Central memory CD8-positive, alpha-beta T cell (primary cell): ENCODE measurements at places on chromosomes 5 and 9.
A peak's percentile ranks its signal among the peaks of the same experiment; 100 is the strongest.

DNA sequence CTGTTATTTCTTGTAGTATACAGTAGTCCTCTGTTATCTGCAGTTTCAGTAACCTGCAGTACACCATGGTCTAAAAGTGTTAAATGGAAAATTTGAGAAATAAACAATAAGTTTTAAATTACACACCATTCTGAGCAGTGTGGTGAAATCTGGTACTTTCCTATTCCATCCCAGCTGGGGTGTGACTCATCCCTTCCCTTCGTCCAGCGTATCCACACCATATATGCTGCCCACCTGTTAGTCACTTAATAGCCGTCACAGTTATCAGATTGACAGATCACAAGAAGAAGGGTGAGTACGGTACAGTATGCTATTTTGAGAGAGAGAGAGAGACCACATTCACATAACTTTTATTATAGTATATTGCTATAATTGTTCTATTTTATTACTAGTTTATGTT is 28.9 kb downstream of the FAM151B start:
- H3K36me3 ChIP-seq = peaks cover 1% of the 10 kb centered on the region
- H3K27ac ChIP-seq = no peak overlapping the region
- no peak overlapping the region for H3K4me3 ChIP-seq
- H3K27me3 ChIP-seq = peaks cover 8% of the 10 kb centered on the region
- no peak for DNase-seq

GRCh38 chr9:136865041-136865767 is 904 bp downstream of the EDF1 start:
- peak overlapping the region; percentile 87 for H3K4me3 ChIP-seq
- peaks cover 8% of the 10 kb centered on the region for H3K4me1 ChIP-seq
- DNase-seq = no peak

DNA sequence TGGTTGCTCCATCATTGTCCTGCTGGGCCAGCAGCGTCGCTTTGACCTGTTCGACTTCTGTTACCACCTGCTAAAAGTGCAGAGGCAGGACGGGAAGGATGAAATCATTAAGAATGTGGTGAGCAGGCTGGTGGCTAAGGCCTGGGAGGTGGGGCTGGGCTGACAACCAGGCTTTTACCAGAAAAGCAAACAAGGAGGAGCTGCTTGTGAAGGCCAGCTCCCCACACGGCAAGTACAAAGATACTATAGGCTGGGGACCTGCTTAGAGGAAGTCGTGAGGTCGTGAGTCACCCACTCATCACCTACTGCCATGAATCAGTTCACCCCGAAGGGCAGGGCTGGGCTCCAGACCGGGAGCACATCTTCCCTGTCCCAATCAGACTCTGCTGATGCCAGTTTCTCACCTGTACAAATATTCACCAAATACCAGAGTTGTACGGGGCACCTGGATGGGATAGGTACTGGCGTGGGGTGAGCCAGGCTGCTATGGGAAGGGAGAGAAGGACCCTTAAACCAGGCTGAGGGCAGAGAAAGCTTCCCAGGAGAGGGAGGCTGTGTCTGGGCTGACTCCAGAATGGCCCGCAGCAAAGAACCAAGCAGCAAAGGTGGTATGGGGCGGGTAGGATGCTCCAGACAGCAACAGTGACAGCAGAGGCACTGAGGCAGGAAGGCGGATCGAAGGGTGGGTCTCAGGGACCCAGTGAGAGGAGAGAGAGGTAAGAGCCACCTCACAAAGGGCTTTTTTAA is 69.3 kb upstream of the NIPAL4 start:
- H3K27me3 ChIP-seq = no peaks in the 10 kb centered on the region
- no peak for DNase-seq
- H3K36me3 ChIP-seq = peaks cover 61% of the 10 kb centered on the region
- peak overlapping the region; percentile 19 for H3K27ac ChIP-seq
- no peak overlapping the region for H3K4me3 ChIP-seq

- DNase-seq = no peak
- H3K36me3 ChIP-seq = peaks cover 2% of the 10 kb centered on the region
- no peaks in the 10 kb centered on the region for H3K27me3 ChIP-seq
- H3K4me1 ChIP-seq = no peaks in the 10 kb centered on the region
- no peak overlapping the region for H3K4me3 ChIP-seq
These were observed 17.9 kb downstream of the FGF18 start for GRCh38 chr5:171437286-171437821.

DNA sequence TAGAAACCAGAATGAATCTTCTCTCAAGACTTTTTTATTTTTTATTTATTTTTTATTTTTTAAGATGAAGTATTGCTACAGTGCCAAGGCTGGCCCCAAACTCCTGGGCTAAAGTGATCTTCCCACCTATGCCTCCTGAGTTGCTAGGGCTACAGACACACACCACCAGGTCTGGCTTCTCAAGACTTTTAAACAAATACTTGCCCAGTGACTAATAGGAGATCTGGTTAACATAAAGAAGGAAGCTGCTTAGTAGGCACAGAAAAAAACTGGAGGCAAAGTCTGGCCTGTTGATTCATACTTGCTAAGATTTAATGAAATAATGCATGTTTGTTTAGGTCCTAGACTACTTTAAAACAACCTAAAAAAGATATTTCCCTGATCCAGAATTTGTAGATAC is 43.8 kb downstream of the SLC38A9 start:
- H3K4me3 ChIP-seq = no peak overlapping the region
- DNase-seq = no peak
- H3K27ac ChIP-seq = no peak overlapping the region
- H3K4me1 ChIP-seq = no peaks in the 10 kb centered on the region

- peaks cover 9% of the 10 kb centered on the region for H3K36me3 ChIP-seq
- no peaks in the 10 kb centered on the region for H3K27me3 ChIP-seq
- H3K4me3 ChIP-seq = no peak overlapping the region
These were observed 62.8 kb downstream of the CD180 start for GRCh38 chr5:67133776-67134175.

DNA sequence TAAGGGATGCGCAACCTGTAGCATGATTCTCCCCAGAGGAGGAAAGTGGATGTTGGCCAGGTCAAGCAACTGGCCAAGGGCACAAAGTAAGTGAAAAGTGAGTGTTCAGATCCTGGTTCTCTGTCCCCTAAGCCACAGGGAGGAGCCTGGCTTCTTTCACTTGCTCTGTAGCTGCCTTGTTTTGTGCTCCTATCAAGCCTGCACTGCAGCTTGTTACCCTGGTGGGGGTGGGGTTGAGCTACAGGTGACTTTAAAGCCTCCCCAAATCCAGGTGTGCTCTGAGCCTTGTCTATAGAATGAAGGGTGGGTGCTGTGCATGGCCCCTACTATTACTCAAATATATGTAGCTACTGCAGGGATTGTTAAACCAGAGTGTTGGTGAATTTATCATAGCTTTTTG is 32.9 kb downstream of the RALGPS1 start:
- no peaks in the 10 kb centered on the region for H3K27me3 ChIP-seq
- H3K27ac ChIP-seq = no peak overlapping the region
- H3K36me3 ChIP-seq = no peaks in the 10 kb centered on the region
- no peak for DNase-seq
- peaks cover 12% of the 10 kb centered on the region for H3K4me1 ChIP-seq

- H3K4me1 ChIP-seq = peaks cover 5% of the 10 kb centered on the region
- no peak for DNase-seq
- H3K36me3 ChIP-seq = no peaks in the 10 kb centered on the region
These were observed 109.6 kb upstream of the PTCH1 start for GRCh38 chr9:95626341-95626740.

DNA sequence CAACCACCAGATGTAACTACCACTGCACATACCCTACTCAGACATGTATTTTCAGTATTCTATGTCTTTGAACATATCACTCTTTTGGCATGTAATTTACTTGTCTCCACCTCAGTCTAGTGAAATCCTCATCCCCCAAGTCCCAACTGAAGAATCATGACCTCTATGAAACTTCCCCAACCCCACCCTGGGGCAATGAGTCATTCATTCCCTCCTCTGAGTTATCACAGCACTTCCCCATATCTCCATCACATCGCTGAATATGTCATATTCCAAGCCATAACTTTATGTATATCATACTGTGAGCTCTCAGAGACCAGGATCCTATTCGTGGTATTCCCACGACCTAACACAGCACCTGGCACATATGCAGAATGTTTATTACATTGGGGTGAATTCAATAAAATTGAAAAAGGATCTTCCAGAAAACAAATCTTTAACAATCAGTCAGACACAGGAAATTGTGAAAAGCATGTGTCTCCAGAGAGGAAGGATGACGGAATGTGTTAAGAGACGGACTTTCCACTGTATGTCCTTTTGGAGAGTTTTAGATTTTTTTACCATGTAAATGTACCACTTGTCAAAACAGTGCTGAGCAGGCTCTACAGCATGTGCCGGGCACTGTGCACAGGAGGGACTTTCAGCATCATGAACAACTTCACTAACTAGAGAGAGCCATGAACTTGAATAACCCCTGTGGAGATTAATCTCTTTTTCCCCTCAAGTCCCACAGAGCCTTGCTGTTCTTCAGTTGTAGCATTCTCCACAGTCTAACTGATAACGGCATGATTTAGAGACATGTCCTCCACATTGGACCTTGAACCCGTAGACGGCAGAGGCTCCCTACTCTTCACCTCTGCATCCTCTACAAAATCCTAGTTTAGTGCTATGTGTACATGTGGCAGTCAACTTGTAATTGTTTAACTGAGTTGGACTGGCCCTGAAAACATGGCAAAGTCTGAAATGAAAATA is 213.5 kb downstream of the GLIS3 start:
- H3K36me3 ChIP-seq = no peaks in the 10 kb centered on the region
- no peaks in the 10 kb centered on the region for H3K4me1 ChIP-seq
- H3K27me3 ChIP-seq = peaks cover 51% of the 10 kb centered on the region

- H3K4me1 ChIP-seq = no peaks in the 10 kb centered on the region
- H3K27me3 ChIP-seq = no peaks in the 10 kb centered on the region
- H3K36me3 ChIP-seq = no peaks in the 10 kb centered on the region
- DNase-seq = no peak
- no peak overlapping the region for H3K27ac ChIP-seq
These were observed 139.6 kb upstream of the RORB start for GRCh38 chr9:74357577-74357976.

DNA sequence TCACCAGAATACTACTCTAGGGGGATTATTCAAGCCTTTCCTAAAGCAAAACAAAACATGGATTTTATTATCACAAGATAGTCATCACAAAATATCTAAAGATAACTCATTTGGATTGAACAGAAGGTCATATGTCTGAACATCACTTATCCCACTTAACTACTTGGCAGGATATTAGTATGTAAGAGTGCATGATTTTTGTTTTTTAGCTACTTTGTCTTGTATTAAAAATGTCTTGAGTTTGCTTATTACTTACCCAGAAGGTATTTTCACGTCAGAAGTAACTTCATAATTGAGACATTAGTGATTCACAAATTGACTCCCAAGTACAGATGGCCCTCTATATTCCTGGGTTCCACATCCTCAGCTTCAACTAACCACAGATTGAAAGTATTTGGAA is 113.8 kb downstream of the TLE4 start:
- peaks cover 47% of the 10 kb centered on the region for H3K4me1 ChIP-seq
- H3K36me3 ChIP-seq = peaks cover 4% of the 10 kb centered on the region
- H3K4me3 ChIP-seq = no peak overlapping the region
- no peak for DNase-seq

- no peaks in the 10 kb centered on the region for H3K27me3 ChIP-seq
- DNase-seq = no peak
- no peaks in the 10 kb centered on the region for H3K4me1 ChIP-seq
- H3K27ac ChIP-seq = no peak overlapping the region
These were observed 28.0 kb downstream of the TLE1 start for GRCh38 chr9:81661339-81661738.

DNA sequence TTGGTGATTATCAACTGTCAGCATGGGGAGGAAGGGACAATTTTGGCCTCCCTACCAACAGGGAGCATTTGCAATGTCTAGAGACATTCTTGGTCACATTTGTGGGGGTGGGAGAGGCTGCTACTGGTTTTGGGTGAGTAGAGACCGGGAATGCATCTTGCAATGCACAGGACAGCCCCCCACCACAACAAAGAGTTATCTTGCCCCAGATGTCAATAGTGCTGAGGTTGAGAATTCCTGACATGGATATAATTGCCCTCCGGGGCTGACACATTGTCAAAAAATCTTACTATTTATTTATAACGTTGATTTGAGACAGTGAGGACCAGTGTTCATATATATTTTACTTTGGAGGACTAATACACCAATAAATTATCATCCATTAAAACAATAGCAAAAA is 316.1 kb downstream of the PSAT1 start:
- H3K27me3 ChIP-seq = no peaks in the 10 kb centered on the region
- H3K36me3 ChIP-seq = peaks cover 2% of the 10 kb centered on the region
- H3K4me3 ChIP-seq = no peak overlapping the region
- H3K27ac ChIP-seq = no peak overlapping the region
- no peak for DNase-seq

GRCh38 chr5:140677947-140678346 is 4.6 kb upstream of the DND1 start:
- DNase-seq = no peak
- peaks cover 31% of the 10 kb centered on the region for H3K36me3 ChIP-seq
- no peaks in the 10 kb centered on the region for H3K4me1 ChIP-seq
- H3K4me3 ChIP-seq = no peak overlapping the region

GRCh38 chr9:102950346-102950745 is 44.8 kb upstream of the CYLC2 start:
- H3K4me1 ChIP-seq = no peaks in the 10 kb centered on the region
- no peaks in the 10 kb centered on the region for H3K27me3 ChIP-seq
- H3K4me3 ChIP-seq = no peak overlapping the region
- no peak for DNase-seq
- H3K36me3 ChIP-seq = no peaks in the 10 kb centered on the region

DNA sequence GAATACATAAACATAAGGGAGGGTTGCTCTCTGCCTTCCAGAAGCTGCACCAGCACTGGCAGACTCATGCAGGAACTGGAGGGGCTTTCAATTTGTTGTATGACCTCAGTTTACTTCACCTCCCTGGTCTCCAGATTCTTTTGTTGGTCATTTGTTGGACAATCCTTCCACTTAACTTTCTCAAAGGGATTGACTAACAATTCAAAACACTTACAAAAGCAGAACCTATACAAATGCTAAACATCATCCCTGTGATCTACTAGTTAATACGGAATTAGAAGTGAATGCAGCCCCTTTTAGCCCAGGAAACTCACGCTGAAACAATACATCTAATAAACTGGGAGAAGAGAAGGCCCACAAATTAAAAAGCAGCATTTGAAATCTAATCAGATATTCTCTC is 404.6 kb upstream of the BRINP1 start:
- H3K27ac ChIP-seq = no peak overlapping the region
- H3K27me3 ChIP-seq = no peaks in the 10 kb centered on the region
- H3K36me3 ChIP-seq = no peaks in the 10 kb centered on the region

DNA sequence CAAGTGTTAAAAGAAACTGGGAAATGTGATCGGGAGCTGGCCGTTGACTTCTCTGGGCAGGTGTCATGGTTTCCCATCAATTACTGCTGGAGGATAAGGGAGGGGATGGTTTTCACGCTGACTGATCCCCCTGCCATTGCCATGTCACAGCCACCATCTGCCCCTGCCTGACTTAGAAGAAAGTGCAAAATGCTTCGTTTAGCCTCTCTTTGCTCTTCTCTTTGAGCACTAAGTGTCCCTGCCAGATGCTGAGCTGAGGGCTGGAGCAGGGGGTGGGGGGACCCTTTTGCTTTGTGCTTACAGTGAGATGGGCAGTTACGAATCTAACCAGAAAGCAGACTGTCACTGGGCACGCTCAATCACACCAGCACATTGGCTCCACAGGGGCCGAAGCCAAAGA is 138.4 kb upstream of the ALDH1B1 start:
- peaks cover 3% of the 10 kb centered on the region for H3K27me3 ChIP-seq
- no peaks in the 10 kb centered on the region for H3K4me1 ChIP-seq
- H3K36me3 ChIP-seq = no peaks in the 10 kb centered on the region
- H3K27ac ChIP-seq = no peak overlapping the region

GRCh38 chr5:44388321-44389089 is 715 bp downstream of the FGF10 start:
- DNase-seq = no peak
- no peak overlapping the region for H3K27ac ChIP-seq
- no peak overlapping the region for H3K4me3 ChIP-seq
- peaks cover 5% of the 10 kb centered on the region for H3K4me1 ChIP-seq
- peaks cover 46% of the 10 kb centered on the region for H3K27me3 ChIP-seq
